ENCODE measurements at places on chromosomes 3 and 15.

DNA sequence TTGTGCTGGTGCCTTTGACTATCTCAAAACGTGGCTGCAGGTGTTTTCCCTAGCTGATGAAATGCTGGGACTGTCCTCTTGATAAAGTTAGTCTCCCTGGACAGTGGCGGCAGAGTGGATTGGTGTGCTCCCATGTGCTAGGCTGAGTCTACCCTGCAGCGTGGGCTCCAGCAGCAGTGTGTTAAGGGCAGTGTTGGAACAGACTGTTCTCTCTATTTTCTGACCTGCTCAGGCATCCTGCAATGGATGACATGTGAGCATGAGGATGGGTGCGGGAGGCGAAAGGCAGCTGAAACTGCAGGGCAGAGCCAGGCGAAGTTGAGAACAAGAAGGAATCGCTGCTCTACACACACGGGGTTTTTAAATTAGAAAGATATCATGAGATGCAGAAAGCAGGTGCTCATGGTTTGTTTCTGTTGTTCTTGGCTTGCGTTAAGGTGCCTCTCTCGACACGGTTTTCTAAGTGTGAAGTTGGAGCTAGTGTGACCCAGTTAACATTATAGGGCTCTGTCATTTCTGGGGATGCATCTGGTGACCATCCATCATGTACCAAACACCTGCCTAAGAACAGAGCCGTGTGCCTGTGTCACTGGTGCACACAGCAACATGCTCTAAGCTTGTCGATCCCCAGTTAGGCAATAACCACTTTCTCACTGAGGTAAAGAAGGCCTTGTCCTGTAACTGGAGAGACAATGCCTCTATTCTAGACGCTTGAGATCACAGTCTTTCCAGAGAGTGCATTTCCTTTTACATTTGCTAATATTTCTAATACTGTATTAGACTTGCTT, 44.3 kb downstream of the SLCO3A1 start:
- DNase-seq: no peak

DNA sequence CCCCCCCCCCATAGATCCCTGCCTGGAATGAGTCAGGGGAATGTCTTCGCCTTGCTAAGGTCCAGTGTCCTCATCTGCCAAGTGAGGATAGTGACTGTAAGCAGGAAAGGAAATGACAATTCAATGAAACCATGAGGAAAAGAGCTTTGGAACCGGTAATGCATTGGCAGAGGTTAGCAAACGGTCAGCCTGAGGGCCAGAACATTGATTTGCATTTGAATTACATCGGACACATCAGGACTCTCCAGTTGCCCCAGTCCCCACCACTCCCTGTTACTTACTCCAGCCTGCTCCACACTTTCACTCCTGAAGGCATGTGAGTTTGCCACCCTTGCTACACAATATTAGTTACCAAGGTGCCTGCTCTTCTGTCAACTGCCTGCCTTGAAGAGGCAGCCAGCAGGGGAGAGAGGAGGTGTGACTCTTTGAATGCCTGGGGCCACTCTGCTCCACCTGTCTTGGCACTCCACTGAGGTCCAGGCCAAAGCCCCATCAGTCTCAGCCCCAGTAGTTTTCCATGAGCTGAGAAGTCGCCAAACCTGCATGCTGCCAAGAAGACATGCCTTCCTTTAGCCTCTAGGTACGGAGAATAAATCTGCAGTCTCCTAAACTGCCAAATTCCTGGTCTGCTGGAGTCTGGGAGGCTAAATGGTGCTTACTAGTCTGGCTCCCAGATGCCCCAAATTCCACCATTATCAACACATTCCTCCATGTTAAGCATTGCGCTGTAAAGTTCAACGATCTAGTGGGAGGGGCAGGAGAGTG, 191.7 kb upstream of the TLE3 start:
- DNase-seq: no peak

DNA sequence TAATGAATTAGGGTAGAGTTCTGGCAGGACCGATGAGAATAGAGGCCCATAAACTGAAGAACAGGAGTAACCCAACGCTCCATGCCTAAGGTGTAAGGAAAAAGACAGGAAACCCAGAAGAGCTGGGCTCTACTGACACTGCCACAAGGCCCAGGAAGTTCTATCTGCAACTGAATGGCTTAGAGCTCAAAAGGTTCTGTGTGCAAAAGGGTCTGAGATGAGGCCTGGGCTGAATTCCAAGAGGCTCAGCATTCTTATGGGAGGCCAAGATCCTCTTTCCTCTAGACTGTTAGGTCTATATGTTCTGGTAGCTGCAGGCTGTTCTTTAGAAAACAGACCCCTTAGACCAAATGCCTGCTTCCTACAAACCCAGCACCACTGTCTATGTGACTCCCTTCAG, 30.5 kb upstream of the PRSS50 start:
- no peak for DNase-seq

DNA sequence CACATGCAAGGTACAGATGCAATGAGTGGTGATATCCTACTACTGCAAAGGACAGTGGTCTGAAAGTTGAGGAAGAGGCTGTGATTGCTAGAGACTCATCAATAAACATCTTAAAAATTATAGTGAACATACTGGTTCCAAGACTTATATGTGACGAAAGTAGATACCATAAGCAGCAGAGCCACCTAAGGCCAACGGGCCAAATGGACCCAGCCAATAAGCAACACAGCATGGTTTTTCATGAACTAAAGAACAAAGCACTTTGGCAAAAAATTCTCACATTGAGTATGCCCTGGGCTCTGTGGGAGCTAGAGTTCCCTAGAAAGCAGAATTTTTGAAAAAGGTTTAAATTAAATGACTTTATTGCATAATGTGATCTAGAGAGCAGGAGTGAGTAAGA, 272.1 kb downstream of the SI start:
- DNase-seq: no peak

DNA sequence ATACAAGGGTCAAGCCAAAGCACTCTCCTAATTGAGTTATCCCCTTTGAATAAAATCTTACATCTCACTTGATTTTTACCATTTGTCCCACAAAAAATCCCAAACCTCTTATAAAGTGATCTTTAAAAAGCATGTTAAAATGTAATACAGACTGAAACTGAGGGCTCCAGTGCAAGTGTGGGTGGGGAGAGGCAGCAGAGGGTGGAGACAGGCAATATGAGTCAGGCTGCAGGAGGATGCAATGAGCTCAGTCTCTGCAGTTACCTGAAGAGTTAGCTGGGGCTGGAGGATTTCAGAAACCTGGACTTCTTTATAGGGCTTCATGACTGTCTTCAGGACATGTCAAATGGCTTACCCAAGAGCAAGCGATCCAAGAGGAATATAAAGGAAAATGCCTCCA, 14.2 kb upstream of the COLQ start:
- no peak for DNase-seq

- no peak for DNase-seq
Observed at GRCh38 chr15:74396445-74397238, 29.2 kb upstream of the CYP11A1 start.

- DNase-seq: no peak
Observed at GRCh38 chr3:74532446-74532845, 82.0 kb downstream of the CNTN3 start.

DNA sequence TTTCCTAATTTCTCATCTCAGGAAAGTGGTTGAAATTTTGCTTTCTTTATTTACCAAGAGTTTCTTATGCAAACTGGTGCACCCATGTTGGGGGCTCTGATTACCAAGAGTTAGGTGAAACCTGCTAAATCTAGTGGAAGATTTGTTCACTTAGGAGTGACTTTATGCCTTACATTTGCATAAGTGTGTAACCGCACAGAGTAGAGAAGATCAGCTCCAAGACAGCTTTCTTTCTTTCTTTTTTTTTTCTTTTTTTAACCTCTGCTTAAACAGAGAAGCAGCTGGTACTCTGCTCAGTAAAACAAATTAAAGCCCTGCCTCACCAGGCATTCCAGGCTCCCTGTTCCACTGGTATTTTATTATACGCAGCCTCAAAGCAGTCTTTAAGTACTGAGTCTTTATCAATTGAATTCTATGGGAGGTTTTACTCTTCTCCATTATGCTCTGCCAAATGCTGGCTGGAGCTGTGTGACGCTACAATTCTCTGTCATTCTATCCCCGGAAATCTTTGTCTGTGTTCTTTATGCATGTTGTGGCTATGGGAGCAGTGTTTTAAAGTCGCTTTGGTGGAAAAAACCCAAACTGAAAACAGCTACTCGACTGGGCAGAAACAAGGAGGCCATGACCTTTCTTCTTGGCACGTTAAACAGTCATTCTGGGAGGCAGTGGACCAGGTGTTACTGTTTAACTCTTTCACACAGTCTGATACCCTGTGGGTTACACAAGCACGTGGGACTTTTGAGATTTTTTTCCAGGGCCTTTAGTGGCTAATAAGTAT, 55.2 kb upstream of the GBE1 start:
- DNase-seq: no peak

GRCh38 chr15:85751291-85752123, 43.2 kb downstream of the KLHL25 start:
- DNase-seq: peak; percentile 16

- no peak for DNase-seq
Observed at GRCh38 chr3:151203051-151203420, at the start of gene GPR171. Gene GPR171, minus strand, starts transcription at chr3:151203216. Its CDS starts 3,830 bp downstream, at chr3:151199386.

GRCh38 chr3:179932674-179933073, 104.1 kb downstream of the PEX5L start:
- DNase-seq: no peak

GRCh38 chr3:124834723-124835718, 52.1 kb downstream of the ITGB5 start:
- peak; percentile 61 for DNase-seq

DNA sequence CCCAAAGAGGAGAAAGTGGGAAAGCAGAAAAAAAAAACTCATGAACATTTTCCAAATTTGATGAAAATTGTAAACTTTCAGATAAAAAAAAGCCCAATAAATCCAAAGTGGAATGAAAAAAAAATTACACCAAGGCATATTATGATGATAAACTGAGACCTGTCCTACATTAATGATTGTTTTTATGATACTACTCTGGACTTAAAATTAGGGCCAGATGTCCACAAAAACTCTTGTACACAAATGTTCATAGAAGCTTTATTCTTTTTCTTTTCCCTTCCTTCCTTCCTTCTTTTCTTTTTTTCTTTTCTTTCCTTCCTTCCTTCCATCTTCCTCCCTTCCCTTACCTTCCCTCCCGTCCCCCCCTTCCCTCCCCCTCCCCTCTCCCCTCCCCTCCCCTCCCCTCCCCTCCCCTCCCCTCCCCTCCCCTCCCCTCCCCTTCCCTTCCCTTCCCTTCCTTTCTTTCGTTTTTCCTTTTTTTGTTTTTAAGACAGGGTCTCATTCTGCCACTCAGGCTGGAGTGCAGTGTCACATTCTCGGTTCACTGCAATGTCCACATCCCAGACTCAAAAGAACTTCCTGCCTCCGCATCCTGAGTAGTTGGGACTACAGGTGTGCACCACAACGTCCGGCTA, 243.9 kb downstream of the MEIS2 start:
- DNase-seq: no peak

DNA sequence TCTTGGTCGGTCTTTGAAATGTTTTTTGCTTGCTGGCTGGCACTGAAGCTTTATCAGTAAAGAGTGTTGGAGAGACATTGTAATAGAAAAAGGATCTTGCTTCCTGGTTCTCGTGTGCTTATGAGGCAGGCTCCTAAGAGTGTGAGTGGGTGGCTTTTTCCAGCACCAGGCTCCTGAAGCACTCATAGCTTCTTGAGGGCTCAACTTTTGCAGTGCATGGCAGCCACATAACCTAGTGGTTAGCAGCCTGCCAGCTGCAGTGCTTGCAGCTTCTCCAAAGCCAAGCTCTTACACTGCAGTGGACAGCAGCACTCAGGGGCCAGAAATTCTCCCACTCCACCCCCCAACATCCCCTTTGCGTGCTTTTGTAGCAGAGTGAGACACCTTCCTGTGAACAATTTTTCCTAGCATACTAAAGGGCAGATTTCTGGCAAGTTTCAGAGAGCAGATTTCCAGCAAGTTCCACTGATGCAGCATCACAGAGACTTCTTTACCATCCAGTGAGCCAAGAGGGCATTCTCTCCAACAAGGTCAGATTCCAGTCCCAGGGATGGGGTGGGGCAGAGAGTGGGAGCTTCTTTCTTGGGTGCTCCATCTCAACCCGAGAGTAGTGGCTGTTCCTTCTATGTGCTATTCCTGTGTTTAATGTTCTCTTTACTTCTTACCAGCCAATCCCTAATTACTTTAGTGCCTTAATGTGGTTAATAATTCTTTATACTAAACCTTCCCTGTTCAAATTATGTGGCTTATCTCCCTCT, 15.8 kb upstream of the ARHGEF26 start:
- no peak for DNase-seq

GRCh38 chr15:87743562-87743961, 513.0 kb downstream of the NTRK3 start:
- DNase-seq: no peak

DNA sequence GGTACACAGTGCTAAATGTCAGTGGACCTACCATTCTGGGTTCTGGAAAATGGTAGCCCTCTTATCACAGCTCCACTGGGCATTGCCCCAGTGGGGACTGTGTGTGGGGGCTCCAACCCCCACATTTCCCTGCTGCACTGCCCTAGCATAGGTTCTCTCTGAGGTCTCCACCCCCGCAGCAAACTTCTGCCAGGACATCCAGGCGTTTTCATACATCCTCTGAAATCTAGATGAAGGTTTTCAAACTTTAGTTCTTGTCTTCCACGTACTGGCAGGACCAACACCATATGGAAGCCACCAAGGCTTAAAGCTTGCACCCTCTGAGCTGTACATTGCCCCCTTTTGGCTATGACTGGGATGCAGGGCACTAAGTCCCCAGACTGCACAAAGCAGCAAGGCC, 788.2 kb upstream of the ALCAM start:
- DNase-seq: no peak

DNA sequence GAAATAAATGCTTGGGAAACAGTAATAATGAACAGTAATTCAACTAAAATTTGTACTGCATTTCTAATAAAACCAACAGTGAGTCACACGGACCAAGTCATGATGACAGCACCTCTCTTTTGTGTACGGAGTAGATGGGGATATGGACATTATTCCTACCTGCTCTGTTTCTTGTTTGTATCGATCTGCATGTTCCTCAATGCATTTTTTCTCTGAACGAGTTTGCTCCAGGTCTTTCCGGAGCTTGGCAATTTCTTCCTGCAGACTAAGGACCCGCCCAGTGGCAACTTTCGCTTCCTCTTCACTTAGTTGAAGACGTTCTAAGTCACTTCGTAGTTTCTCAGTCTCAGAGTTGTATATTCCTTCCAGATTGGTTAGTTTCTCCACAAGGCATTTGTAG, 74.4 kb upstream of the MYO5C start:
- no peak for DNase-seq

DNA sequence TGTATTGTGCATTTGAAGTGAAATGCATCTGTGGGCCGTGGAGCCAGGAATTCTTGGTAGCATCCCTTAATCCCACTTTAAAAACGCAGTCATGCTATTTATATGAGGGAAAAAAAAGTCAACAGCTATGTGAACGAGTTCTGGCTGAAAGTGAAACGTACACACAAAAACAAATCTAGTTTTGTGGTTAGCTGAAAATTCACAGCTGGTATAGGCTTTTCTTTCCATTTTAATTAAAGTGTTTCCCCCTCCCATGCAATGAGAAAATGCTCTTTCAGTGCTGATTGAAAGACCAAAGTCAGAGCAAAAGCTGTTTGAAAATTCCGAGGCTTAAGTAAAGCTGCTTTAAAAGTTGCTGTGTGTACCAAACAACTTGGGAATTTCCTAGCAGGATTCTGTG, 297.4 kb downstream of the PLCL2 start:
- DNase-seq: no peak

GRCh38 chr3:126208182-126208581, 27.8 kb upstream of the ALDH1L1 start:
- no peak for DNase-seq
